ENCODE measurements at places on chromosomes 3 and 15.
A peak's percentile ranks its signal among the peaks of the same experiment; 100 is the strongest.

- DNase-seq = peak; percentile 92
These were observed 165.2 kb upstream of the MYRIP start for GRCh38 chr3:39644176-39644575.

DNA sequence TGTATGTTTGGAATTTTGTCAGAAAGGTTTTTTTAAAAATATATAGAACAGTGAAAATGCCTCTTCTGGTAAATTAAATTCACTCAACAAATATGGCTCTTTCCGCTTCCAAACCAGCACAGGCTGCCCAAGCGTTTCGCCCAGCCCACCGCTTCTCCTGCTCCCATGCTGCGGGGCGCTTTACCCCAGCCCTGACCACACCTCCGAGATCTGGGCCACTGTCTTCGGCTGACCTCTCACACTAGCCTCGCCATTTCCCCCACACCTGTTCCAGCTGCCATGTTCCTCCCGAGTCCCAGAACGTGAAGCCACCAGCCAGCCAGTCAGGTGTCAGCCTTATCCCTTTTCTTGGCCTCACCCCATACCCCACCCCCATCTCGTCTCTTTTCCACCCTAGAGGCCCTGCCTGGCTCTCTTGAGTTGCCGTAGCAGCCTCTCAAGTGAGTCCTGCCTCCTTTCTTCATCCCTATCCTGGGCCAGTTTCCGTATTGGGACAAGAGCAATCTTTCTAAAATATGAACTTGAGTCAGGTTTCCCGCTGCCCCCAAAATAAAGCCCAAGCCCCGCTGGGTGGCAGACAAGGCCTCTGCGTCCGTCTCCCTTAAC, 46.5 kb downstream of the SLC12A8 start:
- DNase-seq = no peak

GRCh38 chr15:57859130-57859685, 152.7 kb downstream of the POLR2M start:
- DNase-seq = no peak

DNA sequence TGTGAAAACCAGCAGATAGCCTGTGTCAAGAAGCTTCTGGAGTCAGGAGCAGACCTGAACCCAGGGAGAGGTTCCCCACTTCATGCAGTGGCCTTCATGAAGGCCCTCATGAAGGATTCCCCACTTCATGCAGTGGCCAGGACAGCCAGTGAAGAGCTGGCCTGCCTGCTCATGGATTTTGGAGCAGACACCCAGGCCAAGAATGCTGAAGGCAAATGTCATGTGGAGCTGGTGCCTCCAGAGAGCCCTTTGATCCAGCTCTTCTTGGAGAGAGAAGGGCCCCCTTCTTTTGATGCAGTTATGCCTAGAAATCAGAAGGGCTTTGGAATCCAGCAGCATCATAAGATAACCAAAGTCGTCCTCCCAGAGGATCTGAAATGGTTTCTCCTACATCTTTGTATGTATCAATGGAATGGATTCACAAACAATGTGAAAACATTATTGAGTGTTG, 103.9 kb upstream of the CHD2 start:
- DNase-seq = no peak

GRCh38 chr3:120364821-120365220, 15.7 kb upstream of the LRRC58 start:
- DNase-seq = peak; percentile 42

DNA sequence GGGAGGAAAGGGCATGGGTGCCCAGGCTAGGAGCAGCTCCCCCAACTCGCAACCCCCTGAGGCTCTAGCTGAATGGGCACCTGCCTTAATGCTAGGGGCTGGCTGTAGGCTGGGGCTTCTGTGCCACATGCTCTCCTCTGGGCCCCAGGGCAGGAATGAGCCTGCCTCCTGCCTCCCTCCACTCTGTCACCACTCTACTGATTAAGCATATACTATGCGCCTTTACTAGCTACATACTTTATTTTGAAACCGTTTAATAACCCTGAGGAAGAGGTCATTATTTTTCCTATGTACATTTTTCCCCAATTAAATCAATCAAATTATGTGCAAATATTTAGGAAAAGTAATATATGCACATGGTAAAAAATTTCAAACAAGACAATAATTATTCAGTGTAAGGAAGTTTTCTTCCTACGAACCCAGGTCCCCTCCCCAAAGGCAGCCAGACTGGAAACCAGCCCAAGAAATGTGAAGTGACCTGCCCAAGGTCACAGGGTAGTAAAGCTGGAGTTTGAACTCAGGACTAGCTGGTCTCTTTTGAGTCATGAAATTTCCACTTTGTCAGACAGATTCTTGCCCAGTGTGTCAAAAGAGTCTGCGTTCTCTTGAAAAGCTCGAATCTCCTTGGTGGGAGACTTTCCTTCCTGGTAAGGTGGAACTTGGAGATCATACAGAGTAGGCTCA, 122.5 kb downstream of the DNAJB8 start:
- no peak for DNase-seq

- DNase-seq = peak; percentile 50
These were observed 83.6 kb downstream of the RAP2B start for GRCh38 chr3:153245661-153246060.

- no peak for DNase-seq
These were observed 131.3 kb downstream of the FAM43A start for GRCh38 chr3:194816748-194817591.

GRCh38 chr15:89408372-89409183, 74.0 kb upstream of the POLG start:
- no peak for DNase-seq

DNA sequence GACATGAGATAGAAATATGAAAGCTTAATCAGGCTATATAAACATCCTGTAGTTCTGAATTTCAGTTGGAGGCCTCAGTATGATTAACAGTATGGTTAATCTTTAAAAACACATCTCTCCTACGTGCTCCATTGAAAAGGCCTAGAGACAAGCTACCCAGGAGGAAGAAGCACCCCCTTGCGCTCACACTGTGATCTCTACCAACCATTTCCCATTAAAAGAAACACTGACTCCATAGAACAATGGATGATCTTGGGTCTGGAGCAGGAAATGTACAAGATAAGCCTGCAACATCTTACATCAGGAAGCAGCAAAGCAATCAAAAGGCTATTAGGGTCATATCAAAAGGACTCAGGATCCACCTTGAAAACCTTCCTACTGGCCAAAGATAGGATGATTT, 3.4 kb upstream of the EOGT start:
- DNase-seq = no peak

- peak; percentile 60 for DNase-seq
These were observed 41.4 kb downstream of the CTDSPL2 start for GRCh38 chr15:44468709-44469385.

GRCh38 chr3:52851348-52851747, 16.5 kb upstream of the MUSTN1 start:
- peak; percentile 56 for DNase-seq

GRCh38 chr3:94645790-94646189, 582.9 kb downstream of the NSUN3 start:
- no peak for DNase-seq

DNA sequence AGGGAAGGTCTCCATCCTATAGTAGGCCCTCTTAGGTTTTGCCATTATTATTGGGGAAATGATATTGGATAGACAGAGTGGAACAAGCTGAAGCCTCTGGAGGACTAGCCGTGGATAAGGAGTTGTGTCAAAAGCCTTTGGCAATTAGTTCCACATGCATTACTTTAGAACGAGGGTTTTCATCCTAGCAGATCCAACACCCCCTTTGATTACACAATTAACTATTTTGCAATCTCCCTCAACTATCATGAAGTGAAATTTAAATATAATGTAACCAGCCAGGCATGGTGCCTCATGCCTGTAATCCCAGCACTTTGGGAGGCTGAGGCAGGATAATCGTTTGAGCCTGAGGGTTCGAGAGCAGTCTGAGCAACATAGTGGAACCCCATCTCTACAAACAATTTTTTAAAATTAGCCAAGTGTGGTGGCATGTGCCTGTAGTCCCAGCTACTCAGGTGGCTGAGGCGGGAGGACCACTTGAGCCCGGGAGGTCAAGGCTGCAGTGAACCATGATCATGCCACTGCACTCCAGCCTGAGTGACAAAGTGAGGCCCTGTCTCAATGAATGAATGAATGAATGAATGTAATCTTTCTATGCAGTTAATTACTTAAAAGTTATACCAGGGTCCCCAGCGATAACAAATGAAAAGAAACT, 56.8 kb downstream of the PXYLP1 start:
- DNase-seq = peak; percentile 63

DNA sequence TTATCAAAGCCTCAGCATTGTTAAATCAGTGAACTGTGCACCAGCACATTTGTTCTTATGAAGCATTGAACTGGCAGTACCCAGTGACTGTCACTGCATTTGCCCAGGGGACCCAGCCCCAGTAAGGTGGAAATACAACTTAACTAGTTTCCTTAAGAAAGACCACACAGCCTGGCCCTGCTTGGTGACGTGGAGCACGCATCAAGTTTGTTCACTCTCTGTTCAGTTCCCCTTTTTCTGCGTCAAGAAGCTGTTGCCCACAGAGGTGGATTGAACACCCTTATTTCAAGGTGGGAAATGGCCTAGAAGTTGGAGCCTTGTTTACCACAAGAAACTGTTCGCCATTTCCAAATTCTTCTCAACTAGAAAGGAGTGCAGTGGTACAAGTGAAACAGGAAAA, 69.9 kb upstream of the AGBL1 start:
- no peak for DNase-seq

DNA sequence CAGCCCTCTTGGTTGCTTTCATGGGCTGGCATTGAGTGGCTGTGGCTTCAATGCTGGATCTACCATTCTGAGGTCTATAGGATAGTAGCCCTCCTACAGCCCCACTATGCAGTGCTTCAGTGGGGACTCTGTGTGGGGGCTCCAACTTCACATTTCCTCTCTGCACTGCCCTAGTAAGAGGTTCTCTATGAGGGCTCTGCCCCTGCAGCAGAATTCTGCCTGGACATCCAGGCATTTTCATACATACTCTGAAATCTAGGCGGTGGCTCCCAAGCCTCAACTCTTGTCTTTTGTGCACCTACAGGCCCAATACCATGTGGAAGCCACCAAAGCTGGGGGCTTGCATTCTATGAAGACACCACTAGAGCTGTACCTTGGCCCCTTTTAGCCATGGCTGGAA, 195.8 kb downstream of the IGSF11 start:
- no peak for DNase-seq

- DNase-seq = no peak
These were observed 615.2 kb upstream of the TGFBR2 start for GRCh38 chr3:29991198-29991597.

DNA sequence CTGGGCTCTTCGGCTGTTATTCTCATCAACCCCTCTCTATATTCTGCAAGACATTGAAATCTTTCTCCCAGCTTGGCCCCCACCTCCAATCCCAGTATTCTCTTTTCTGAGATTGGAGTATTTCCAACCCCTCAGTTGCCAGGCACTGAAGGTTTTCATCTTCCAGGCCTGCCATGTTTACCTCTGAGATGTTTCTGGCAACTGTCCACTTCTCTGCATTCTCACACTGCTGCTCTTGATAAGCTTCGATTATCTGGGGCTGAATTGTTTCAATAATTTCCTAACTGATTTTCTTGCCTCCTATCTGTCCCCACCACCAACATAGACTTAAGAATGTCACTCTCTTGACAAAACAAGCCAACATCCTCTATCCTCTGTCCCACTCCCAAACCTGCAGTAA, 1.4 kb upstream of the GPR156 start:
- DNase-seq = no peak

GRCh38 chr3:16441371-16441875, 72.1 kb downstream of the RFTN1 start:
- peak; percentile 94 for DNase-seq

DNA sequence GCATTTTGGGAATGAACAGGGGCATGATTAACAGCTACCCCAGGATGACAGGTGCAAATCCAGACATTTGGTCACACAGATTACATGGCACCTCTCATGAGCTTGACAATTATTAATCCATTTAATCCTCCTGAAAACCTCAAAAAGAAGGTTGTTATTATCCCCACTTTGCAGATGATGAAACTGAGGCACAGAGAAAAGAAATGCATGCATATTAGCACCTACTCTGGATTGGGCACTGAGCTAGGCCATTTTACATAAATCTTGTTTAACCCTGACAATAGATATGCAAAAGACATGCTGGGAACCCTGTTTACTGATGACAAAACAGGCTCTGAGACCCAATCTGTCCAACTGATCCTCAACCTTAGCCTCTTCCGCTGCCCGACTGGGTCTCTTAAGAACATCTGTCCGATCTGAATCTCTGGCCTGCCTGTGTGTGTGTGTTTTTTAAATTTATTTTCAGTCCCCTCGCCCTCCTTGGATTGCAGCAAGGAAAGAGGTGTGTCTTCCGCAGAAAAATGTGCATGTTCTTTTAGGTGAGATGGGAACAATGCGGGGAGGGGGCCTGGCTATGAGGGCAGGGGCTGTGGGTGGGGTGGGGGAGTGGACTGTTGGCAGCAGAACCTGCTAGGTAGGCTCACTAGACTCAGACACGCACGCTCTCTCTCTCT, 162.5 kb downstream of the WNT7A start:
- no peak for DNase-seq

GRCh38 chr15:38085931-38086568, 151.6 kb downstream of the TMCO5A start:
- DNase-seq = peak; percentile 66

DNA sequence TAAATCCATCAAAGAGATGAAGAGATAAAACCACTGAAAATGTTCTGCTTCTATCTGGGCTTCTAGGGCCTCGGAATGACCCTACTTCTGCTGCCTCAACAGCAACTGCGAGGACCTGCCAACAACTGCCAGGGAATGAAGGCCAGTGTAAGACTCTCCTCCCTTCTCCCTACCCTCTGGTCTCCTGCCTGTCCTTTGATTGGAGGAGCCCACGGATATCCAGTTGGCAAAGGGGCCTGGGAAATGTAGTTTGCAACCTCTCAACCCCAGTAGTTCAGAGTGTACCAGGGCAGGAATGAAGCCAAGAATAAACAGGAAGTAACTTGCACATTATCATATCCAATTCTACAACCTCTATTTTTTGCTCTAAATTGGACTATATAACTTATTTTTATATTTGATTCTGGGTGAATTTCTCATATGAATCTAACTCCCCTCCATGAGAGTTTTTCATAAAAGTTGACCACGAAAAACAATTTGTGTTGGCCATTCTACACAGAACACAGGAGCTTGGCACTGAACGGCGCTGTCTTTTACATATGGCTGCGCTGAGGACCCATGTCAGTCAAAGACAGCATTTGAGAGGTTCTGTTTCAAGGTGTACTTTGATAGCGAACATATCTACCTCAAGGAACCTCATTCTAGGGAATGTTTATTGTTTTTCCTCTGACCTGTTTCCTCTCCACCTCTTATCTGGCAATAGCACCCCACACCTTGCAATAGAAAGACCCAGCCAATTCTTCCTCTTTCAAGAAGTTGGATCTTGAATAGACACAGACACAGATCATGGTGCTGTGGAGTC, 91.1 kb upstream of the RNF7 start:
- peak; percentile 62 for DNase-seq

- DNase-seq = no peak
These were observed 102.7 kb downstream of the VPS8 start for GRCh38 chr3:184914628-184915027.

All from AG10803 (cell line).